ENCODE measurements at places on chromosomes 5 and 9.

DNA sequence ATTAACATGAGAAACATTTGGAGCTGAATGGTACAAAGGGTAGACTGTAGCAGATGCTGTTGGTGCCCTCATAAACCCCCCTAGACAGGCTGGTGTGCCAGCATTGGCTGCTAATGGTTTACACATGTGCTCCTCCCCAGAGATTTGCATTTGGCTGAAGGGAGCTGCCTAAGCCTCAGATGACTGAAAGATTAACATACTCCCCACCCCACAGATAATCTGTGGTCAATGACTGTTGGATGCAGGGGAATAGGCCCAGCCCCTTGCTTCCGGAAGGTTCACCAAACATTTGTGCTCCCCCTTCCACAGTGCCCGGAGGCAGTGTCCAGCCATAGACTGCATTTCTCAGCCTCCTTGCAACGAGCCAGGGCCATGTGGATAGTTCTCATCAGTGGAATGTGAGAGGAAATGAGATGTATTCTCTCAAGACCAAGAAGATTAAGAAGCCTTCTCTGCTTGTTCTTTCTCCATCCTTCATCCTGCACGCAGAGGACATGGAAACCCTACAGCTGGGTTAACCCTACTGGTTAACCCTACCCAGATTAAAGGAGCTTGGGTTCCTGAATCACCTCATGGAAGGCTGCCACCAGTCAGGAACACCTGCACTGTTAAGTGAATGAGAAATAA, 79.6 kb downstream of the PHAX start:
- peak; percentile 20 for DNase-seq

DNA sequence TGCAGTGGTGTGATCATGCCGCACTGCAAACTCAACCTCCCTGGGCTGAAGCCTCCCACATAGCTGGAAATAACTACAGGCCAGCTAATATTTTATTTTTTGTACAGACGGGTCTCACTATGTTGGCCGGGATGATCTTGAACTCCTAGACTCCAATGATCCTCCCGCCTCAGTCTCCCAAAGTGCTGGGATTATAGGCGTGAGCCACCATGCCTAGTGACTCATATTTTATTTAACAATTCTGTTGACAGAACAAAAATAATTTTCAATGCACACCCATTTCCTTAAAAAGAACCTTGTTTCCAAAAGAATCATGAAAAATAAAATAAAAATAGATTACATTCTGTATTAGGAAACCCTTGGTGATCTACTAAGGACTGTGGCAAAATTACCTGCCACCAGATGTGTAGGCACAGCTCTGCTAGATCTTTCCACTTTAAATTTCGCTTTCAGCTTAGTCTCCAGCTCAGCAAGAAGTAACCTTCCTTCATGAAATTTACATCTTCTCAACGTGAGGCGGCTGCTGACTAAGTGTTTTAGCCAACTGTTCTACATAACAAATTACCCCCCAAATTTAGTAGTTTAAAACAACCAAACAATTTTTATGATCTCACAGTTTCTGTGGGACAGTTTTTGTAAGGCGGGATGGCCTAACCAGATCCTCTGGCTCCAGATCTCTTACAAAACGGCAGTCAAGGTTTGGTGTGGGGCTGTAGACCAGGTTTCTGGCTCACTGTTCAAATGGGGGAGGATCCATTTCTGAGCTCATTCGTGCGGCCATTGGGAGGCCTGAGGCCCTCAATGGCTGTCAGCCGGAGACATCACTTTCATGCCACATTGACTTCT, 32.6 kb upstream of the GOLPH3 start:
- DNase-seq = no peak

GRCh38 chr9:16744394-16744793, 126.1 kb downstream of the BNC2 start:
- DNase-seq = peak; percentile 76

DNA sequence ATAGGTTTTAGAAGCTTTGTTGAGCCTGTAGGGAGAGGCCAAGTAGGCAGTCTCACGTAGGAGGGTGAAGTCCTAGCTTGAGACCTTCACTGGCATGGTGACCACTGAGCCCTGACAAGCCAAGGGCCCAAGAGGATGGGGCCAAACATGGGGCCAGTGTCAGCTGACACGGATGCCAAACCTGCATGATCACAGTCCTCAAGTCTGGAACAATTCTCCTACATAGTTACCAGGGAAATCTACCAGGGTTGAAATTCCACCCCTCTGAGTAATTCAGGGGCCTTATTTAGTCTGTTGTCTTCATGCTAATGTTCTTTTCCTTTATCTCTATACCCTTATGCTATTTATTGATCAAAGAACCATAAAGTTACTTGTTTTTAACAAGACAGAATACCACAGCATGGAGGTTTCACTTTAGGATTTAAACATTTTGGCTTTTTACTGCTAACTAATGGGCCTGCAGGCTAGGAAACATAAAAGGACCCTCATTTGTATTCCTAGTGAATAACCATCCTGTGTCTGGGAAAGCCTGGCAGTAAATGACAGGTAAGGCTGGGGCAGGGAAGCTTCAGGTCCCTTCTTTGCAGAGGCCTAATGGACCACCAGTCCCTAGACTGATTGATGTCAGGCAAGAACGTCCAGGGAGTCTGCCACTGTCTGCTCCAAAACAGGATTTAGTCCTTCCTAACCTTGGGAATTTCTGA, 140.8 kb downstream of the FGF1 start:
- DNase-seq = peak; percentile 44
